ENCODE measurements at places on chromosomes 2 and 18. TPM values are rescaled to one million over a fixed set of nuclear protein-coding genes. Genes with fewer than 3 reads are reported as not detected.

Gene RBKS
- total RNA-seq = 1.2 TPM

Gene CYRIA
- 1.0 TPM for total RNA-seq

Gene GAL3ST2
- total RNA-seq = not detected

Gene REG1B
- not detected for total RNA-seq

Gene RAX
- not detected for total RNA-seq

Gene RND3
- not detected for total RNA-seq

Gene VWA3B
- total RNA-seq = not detected

Gene ANTXR1
- total RNA-seq = not detected

Gene INO80D
- 14.8 TPM for total RNA-seq

Gene RUFY4
- total RNA-seq = 1.2 TPM

Gene PIEZO2
- total RNA-seq = not detected

Gene NYAP2
- not detected for total RNA-seq

Gene MAB21L4
- total RNA-seq = not detected

Gene CKAP2L
- 50.8 TPM for total RNA-seq

Gene NAT8
- not detected for total RNA-seq

Gene TXNDC2
- total RNA-seq = not detected

Gene PCARE
- not detected for total RNA-seq

Gene STK17B
- total RNA-seq = 143 TPM

Gene MROH2A
- not detected for total RNA-seq

Gene SULT1C4
- not detected for total RNA-seq

Gene ANKRD30B
- not detected for total RNA-seq

Gene CD8B
- 1.7 TPM for total RNA-seq

Gene SAG
- total RNA-seq = 0.19 TPM

Gene CEP76
- 18.0 TPM for total RNA-seq

Gene PGAP1
- 33.3 TPM for total RNA-seq

Gene TCF7L1
- 0.07 TPM for total RNA-seq

Gene CPO
- total RNA-seq = not detected

Gene FIGN
- not detected for total RNA-seq

Gene CABLES1
- total RNA-seq = 0.38 TPM

Gene AQP12A
- not detected for total RNA-seq

Gene GKN2
- not detected for total RNA-seq

Gene CYP27A1
- total RNA-seq = not detected

Gene AGBL5
- 19.7 TPM for total RNA-seq

Gene SIX2
- not detected for total RNA-seq

Gene CAPN13
- total RNA-seq = not detected
